ENCODE measurements at places on chromosomes 3 and 15.

- peak; percentile 23 for DNase-seq
These were observed 1.6 kb downstream of the SPRED1 start for GRCh38 chr15:38254051-38254883.

DNA sequence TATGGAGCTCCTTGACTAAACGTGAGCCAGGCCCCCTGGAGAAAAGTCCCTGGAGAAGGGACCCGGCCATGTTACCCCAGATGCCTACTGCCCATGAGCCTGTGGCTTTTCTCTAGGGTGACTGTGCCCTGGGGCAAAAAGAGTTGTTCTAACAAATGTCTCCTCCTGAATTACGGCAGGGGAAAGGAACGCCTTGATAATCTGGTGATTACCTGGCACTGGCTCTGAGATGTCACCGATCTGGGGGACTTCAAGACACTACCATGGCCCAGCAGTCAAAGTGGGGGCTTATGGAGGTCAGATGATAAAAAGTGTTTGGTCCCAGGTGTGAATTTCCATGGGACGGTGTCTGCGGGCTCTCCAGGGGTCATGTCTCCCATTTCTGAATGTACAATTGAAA, 140.7 kb downstream of the KLF13 start:
- DNase-seq, result no peak

GRCh38 chr3:2543247-2543646, 444.6 kb downstream of the CNTN4 start:
- no peak for DNase-seq

DNA sequence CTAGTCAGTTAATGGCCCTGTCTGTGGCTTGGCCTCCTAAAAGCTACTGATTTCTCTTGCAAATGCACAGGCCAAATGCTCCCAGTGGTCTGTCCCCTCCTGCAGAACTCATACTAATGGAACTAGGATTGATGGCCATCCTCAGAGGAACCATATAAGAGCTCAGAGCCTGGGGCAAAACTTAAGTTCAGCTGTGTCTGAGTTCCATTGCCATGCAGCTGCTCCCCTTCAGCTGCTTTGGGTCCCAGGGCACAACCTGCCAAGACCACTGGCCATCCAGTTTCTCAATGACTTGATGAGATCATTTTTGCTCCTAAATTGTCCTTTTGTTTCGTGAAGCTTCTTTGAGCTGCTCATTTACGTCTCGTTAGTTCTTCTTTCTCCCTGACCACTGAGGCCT, 529.5 kb upstream of the TBL1XR1 start:
- DNase-seq, result no peak

DNA sequence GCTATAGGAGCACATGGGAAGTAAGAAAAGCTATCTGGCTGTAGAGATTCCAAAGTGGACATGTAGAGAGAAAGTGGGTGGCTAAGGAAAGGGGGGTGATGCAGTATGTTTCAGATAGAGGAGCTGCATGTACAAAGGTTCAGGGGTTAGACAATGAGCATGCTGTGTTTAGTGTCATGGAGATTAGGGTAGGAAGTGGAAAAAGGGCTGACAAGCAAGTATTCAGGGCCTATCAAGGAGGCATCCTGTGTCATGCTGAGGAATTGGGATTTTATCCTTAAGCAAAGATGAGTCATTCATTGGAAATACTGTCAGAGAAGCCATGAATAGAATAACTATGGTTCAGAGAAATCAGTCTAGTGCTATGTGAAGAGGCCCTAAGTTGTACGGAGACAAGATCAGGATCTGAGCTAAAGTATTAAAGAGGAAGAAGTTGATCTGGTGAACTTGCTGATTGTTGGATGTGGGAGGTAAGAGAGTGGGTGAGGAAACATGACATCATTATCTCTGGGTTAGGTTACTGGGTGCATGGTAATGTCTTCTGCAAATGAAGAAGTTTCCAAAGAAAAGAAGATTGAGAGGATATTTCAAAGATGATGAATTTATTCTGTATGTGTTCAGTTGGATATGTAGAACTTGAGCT, 176.7 kb upstream of the GOLIM4 start:
- no peak for DNase-seq

- no peak for DNase-seq
These were observed 19.2 kb downstream of the P3H2 start for GRCh38 chr3:190101320-190102011.

DNA sequence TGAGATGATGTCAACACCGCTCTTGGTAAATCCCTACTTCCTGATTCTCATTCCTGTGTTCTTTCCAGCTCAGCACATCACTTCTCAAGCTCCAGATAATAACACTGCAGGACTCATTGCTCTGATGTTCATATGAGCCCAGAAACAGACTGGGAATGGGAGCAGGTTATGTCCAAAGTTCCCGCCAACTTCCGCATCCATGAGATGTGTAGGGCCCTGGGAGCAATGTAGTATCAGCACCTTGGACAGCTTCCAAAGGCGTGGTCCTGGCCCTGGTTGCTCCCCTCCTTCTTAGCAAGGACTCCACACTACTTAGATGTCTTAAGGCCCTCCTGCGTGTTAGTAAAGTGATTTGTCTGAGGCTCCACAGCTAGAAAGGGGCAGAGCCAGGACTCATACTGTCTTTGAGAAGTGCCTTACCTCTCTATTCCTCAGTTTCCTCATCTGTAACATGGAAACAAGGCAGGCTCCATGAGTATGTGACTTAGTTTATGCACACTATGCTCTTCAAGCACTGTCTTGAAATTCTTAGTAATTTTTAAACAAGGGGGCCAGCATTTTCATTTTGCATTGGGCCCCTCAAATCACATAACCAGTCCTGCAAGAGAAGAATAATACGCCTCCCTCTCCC, 27.9 kb upstream of the SLC6A1 start:
- DNase-seq, result no peak

GRCh38 chr15:95266451-95267061, 1035.2 kb downstream of the MCTP2 start:
- no peak for DNase-seq

DNA sequence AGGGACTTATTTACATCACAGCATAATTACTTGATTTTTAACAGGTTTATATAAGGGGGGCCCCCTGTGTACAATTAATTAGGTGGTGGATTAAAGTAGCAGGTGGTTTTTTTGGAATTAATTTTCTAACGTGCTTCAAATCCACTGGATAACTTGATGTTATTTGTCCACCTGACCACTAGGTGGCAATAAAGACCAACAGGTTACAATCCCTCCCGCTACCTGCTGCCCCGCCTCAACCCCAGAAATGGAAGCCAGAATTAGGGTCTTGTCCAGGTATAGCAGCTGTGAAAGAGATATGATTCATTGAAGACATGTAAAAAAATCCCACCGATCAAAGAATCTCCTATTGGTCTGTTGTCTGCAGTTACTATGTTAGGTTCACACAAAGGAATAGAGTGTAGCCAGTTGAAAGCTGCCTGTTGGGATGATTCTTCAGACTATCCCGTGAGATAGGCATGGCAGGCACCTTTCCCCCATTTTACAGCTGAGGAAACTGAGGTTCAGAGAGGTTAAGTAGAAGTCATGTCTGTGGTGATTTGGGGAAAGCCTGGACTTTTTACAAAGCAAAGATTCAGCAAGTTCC, 44.0 kb downstream of the MFSD1 start:
- no peak for DNase-seq

DNA sequence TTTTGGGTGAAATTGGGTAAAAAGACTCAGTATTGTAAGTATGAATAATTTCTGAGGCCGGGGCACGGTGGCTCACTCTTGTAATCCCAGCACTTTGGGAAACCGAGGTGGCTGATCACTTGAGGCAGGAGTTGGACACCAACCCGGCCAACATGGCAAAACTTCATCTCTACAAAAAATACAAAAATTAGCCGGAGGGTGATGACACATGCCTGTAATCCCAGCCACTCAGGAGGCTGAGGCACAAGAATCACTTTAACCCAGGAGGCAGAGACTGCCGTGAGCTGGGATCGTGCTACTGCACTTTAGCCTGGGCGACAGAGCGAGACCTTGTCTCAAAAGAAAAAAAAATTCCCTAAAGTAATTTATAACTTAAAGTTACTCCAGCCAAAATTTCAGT, 162.2 kb downstream of the APBA2 start:
- no peak for DNase-seq

- DNase-seq, result peak; percentile 70
These were observed 275.3 kb downstream of the UACA start for GRCh38 chr15:70488002-70488605.

DNA sequence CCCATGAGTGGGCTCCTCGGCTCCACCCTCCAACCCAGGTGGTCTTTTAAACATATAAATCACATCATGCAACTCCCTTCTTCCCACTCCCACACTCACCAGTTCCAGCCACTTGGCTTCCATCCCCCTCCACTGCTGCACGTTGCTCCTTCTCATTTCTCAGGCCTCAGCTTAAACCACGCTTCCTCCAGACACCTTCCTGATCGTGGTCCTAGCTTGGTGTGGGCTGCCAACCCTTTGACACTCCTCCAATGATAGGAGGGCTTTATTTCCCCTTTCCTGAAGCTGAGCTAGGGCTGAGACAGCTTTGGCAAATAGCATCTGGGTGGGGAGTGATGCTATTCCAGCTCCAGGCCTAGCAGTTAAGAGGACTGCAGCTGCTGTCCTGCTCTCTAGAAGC, 130.1 kb downstream of the SRGAP3 start:
- DNase-seq, result no peak

GRCh38 chr3:141403576-141403975, 35.3 kb downstream of the ZBTB38 start:
- DNase-seq, result peak; percentile 33

DNA sequence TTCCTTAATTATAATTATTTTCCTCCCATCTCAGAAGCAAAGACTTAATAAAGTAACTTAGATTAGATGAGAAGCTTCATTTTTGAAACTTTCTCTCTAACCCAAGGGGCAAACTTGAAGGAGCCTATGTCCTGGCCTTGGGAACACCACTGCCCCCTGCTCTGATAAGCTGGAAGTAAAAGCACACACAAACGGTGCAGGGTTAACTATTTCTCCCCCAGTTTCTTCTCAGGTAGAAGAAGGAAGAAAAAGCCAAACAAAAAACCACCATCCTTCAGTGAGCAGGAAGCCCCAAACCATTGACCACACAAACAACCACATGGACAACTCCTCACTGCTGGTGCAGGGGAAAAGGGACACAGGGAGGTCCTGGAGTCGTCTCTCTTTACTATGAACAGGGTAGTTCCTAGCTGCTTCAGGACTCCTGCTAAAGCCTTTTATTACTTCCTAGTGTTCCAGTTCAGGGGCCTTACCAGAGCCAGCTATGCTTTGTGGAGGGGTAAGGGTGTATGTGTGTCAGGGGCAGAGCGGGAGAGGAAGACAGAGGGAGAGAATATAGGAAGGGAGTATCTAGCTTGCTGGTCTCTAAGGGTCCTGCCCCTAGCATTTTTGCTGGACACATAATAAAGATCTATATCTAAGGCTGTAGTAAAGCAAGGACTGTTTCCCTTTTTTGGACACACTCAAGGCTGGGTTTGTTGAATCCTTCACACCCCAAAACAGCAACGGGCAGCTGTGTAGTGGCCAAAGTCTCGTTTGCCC, 94.0 kb upstream of the UMPS start:
- DNase-seq, result no peak

- no peak for DNase-seq
These were observed 36.3 kb downstream of the ZBTB20 start for GRCh38 chr3:115110830-115111229.

DNA sequence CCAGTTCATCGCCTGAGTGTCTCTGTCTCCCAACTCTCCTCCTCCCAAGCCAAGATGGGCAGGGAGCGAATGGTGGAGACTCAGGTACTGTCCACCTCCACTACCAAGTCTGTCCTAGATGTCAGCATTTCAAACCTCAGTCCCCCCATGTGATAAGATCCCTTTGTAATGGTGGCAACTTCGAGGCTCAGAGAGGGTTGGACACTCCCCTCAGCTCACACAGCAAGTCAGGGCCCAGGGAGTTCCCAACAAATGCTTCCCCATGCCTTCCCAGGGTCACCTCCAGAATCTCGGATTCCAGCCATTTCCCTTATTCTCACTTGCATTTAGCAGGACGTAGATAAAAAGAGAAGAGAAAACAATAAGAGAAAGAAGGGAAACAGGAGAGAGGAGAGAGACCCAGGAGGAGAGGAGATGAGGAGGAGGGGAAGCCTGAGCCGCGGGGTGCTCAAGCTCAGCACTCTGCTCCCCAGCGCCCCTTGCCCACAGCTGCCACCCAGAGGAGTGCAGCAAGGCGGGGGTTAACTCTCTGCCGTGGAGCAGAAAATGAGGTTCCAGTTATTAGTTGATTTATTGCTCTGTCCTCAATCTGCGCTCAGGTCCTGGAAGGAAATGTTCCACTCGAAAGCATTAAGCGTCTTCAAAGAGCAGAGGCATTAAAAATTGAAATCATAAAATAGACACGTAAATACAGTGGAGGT, 84.1 kb upstream of the LINGO1 start:
- DNase-seq, result no peak

DNA sequence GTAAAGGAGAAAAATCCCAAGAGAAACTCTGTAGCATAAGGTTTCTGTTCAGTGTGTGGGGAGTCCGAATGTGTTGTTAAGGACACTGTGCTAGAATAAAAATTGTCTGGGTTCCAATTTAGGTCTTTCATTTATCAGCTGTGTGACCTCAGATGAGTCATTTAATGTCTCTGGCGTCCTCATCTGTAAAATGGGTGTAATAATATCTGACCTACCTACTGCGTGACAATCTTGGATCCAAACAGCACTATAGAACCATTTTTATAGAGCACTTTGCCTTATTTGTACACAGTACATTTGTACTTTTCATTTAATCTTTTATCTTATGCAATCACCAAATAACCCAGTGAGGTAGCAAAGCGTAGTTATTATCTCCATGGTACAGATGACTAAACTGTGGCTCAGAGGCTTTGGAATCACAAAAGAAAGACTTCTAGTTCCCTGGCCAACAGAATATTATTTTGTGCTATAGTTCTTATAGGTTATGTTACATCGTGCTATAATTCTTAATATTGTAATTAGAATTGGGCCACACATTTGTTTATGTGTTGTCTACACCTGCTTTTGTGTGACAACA, 46.6 kb upstream of the TNIK start:
- DNase-seq, result no peak

DNA sequence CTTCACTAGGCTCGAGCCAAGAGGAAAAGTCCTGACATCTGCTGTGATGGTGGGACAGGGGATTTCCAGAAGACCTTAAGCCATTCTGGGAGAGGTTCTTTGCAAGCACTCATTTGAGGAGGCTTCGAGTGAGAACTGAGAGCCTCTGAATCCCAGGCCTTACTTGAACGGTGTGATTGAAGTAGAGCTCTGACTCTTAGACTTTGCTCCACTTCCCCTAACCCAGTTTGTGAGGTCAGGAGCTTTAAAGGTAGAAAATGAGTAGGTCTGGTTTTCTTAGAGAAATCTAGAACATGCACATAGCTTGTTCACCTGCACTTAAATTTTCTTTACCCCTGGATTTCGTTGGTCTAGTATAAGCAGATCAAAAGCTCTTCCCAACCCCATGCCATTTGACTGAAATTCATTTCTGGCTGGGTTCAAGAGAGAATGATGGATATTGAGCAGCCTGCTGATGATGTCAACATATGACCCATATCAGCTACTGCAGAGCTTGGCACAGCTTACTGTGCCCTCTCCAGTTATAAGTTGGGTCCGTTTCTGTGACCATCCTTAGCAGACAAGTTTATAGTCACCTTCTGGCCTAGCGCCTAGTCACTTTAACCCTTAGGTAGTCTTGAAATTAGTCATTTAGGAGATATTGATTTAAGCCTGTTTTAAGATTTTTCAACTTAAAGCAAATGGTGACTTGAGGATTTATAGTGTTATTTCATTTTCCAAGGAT, 229.2 kb upstream of the CHRM5 start:
- DNase-seq, result no peak

All from central memory CD8-positive, alpha-beta T cell (primary cell).